Immature natural killer cell (primary cell): ENCODE measurements at places on chromosomes 11 and 22. TPM values are rescaled to one million over a fixed set of nuclear protein-coding genes. Genes with fewer than 3 reads are reported as not detected.
A peak's percentile ranks its signal among the peaks of the same experiment; 100 is the strongest.

DNA sequence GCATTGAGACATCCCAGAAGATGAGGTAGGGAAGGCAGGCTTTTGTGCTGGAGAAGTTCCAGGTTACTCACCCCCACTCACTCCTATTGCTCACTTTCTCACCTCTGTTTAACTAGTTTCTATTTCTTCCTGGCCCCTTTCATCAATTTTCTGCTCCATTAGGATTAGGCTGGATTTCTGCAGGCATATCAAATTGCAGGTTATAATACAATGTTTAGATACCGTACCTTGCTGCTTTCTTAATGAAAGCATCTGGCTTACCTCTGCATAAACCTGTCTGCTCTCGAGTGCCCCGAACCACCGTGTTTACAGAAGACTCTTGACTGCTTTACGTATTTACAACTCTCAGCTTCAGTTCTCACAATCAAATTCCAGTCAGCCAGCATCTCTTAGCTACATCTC lies 173.7 kb downstream of the ADAMTS15 start:
- no peak overlapping the region for H3K27ac ChIP-seq
- DNase-seq: no peak
- peaks cover 9% of the 10 kb centered on the region for H3K27me3 ChIP-seq
- H3K36me3 ChIP-seq: no peaks in the 10 kb centered on the region
- H3K4me1 ChIP-seq: no peaks in the 10 kb centered on the region

The SLC22A24 gene
- polyA plus RNA-seq: not detected

The FZD4 gene
- not detected for polyA plus RNA-seq

DNA sequence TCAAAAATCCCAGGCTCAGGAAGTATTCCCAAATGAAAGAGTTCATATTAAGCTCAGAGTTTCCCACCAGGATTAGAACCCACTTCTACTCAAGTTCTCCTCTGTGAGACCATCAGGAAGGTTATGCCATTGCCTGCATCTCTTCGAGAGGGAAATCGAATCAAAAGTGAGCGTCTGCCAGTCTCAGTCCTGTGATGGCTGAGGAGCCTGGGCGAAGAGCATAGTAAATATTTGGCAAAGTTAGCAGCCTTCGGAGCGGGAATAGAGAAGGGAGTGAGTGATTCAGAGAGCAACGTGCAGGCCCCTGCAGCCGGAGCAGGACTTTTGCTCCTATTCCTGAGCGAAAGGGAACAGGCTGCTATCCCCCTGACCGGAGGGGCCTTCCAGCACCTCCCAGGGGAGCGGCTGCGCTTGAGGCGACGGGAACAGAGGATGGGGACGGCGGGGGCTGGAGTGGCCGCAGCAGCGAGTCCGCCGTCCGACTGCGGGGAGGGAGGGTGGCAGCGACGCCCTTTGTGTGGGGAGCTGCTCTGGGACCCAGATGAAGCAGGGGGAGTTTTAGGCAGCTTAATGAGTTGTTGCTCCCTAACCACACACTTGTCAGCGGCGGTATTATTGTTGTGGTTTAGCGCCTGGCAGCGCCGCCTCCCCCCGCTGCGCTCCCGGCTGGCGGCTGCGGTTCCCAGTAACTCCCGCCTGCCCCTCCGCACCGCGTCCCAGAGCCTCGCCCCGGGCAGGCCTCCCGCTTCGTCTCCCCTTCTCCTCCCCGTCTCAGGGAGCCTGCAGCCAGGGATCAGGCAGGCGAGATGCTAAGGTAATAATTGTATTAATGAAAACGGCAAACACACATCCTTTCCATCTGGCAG lies 21.7 kb upstream of the NRGN start:
- H3K4me3 ChIP-seq: peak overlapping the region; percentile 68
- no peak overlapping the region for H3K27ac ChIP-seq
- H3K4me1 ChIP-seq: peaks cover 14% of the 10 kb centered on the region
- H3K36me3 ChIP-seq: peaks cover 4% of the 10 kb centered on the region
- peaks cover 25% of the 10 kb centered on the region for H3K27me3 ChIP-seq
- peak; percentile 31 for DNase-seq

GRCh38 chr11:60310407-60310998 lies 16.6 kb upstream of the MS4A6E start:
- H3K36me3 ChIP-seq: no peaks in the 10 kb centered on the region
- no peaks in the 10 kb centered on the region for H3K4me1 ChIP-seq
- peaks cover 4% of the 10 kb centered on the region for H3K27me3 ChIP-seq

The INTS4 gene
- polyA plus RNA-seq: 42.4 TPM

- DNase-seq: no peak
- H3K27me3 ChIP-seq: no peaks in the 10 kb centered on the region
- H3K4me3 ChIP-seq: no peak overlapping the region
- no peak overlapping the region for H3K27ac ChIP-seq
- no peaks in the 10 kb centered on the region for H3K36me3 ChIP-seq
Observed at GRCh38 chr11:46855167-46855566, 9.1 kb upstream of the CKAP5 start.

The CD3G gene
- polyA plus RNA-seq: 10.8 TPM
